ENCODE measurements at places on chromosomes 6 and 20. TPM values are rescaled to one million over a fixed set of nuclear protein-coding genes. Genes with fewer than 3 reads are reported as not detected.

Gene TP53TG5
- total RNA-seq: not detected

Gene NRSN1
- total RNA-seq: not detected

Gene BACH2
- total RNA-seq: 3.6 TPM

Gene PREP
- 55.3 TPM for total RNA-seq

Gene CCDC170
- total RNA-seq: not detected

Gene SSTR4
- not detected for total RNA-seq

Gene COL9A1
- not detected for total RNA-seq

Gene DHX16
- 38.8 TPM for total RNA-seq

Gene ZNF311
- total RNA-seq: 2.0 TPM

Gene HLA-DQB1
- total RNA-seq: 0.17 TPM

Gene SOBP
- 0.33 TPM for total RNA-seq

Gene SMLR1
- total RNA-seq: not detected

Gene PRRT1
- total RNA-seq: 0.94 TPM

Gene PCED1A
- 20.2 TPM for total RNA-seq

Gene SMIM13
- total RNA-seq: 17.5 TPM

Gene LAMA4
- total RNA-seq: 0.35 TPM

Gene HTR1E
- total RNA-seq: not detected

Gene OR2J3
- total RNA-seq: not detected

Gene NHSL1
- 28.3 TPM for total RNA-seq

Gene TRERF1
- total RNA-seq: 0.33 TPM

All from mammary epithelial cell (primary cell).